ENCODE measurements at places on chromosomes 1 and 21.

- DNase-seq: no peak
These were observed 27.5 kb downstream of the SH3BGR start for GRCh38 chr21:39479164-39479813.

DNA sequence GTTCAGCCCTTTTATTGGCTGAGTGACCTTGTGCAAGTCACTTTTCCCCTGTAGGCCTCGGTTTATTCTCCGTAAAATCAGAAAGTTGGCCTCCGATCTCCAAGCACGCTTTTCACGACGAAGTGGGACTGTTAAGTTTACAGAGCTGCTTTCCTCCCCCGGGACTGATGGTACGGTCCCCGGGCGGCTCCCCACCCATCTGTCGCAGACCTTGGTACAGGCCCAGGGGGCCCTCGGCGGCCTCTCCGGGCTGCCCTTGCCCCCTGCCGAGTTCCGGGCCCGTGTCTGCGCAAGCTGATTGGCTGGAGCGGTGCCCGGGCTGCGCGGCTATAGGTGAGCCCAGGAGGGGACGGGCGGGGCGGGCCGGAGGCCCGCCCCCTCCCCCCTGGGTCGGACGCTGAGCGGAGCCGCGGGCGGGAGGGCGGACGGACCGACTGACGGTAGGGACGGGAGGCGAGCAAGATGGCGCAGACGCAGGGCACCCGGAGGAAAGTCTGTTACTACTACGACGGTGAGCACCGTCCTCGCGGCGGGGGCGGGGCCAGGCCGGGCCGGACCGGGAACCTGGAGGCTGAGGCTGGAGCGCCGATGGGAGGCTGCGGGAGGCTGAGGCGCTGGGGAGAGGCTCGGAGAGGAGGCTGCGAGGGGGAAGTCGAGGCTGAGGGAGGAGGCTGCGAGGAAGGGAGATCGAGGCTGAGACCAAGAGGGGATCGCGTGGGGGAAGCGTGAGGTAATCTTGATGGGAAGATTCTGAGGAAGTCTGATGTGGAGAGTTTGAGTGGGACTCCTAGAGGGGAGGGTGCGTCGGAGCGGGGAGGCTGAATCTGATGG, at the start of gene HDAC1:
TSS of gene HDAC1 (plus strand) at position 376 of the 831 bp plus-strand sequence. CDS start at position 463, 87 bp downstream.
- peak; percentile 91 for DNase-seq

DNA sequence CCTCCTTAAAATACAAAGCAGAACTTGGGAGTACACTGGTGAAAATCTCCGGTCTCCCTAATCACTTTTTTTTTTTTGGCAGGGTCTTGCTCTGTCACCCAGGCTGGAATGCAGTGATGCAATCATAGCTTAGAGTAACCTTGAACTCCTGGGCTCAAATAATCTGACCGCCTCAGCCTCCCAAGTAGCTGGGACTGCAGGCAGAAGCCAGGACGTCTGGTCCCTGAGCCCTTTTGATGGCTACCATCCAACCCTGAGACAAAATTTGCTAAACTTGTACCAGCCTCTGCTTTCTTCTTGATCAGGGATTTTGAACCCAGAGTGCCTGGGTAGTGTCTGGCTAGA, 4.1 kb downstream of the L1TD1 start:
- DNase-seq: no peak

- DNase-seq: no peak
These were observed 31.6 kb downstream of the RGS5 start for GRCh38 chr1:163170975-163171676.

- DNase-seq: no peak
These were observed 180.4 kb downstream of the FOXD2 start for GRCh38 chr1:47618222-47618720.

GRCh38 chr1:231722356-231722755, 95.8 kb downstream of the DISC1 start:
- no peak for DNase-seq

- no peak for DNase-seq
These were observed 3.2 kb downstream of the IFT25 start for GRCh38 chr1:53942127-53942957.

GRCh38 chr1:226884116-226884625, 13.8 kb downstream of the PSEN2 start:
- DNase-seq: no peak

DNA sequence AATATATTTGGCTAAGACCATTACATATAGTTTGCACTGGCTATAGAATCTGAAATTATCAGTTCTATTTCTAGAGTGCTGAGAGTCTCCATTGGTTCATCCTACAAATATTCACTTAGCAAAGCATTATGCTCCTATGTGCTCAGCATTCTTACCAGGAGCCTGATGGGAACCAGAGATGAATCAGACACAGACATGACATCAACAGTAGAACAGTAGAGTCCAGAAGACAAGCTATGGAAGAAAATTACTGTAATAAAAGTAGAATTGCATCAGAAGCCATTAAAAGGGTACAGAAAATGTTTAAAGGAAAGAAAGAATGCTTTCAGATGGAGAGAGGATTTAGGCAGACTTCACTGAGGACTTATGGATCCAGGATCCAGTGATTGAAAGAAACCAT, 271.7 kb upstream of the SNX7 start:
- DNase-seq: no peak

DNA sequence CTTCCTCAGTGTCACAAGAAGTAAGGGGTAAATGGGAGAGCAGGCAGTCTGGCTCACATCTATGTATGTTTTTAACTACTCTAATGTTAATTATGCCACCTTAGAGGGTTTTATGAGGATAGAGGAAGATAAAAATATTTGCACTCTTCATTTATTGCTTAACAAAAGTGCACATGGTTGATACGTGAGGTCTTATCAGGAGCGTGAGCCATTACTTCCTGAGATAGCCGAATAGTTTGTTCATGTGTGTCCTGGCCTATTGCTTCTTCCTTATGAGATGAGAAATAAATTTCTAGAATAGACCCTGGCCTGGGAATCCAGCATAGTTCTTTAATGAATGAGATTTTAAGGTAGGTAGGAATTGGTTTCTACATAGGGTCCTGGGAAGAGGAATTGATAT, 471.1 kb upstream of the B3GALT2 start:
- no peak for DNase-seq

DNA sequence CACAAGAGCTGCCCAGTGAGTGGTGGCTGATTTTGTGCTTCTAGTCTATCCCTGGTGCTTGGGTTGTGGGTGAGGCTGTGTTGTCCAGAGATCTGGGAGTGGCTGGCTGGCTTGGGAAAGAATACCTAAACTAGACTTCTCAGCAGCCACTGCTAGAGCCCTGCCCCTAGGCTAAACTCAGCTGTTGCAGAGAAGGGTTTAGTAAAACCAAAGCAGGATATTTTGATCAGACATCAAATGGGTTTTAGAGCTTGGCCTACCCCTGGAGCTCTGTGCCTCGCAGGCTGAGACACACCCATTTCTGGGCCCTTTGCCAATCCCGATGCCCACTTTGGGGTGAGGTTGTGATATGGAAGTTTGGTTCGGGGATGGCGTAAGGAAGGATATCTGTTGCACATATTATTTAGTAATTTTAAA, 88.5 kb downstream of the UCK2 start:
- DNase-seq: no peak

DNA sequence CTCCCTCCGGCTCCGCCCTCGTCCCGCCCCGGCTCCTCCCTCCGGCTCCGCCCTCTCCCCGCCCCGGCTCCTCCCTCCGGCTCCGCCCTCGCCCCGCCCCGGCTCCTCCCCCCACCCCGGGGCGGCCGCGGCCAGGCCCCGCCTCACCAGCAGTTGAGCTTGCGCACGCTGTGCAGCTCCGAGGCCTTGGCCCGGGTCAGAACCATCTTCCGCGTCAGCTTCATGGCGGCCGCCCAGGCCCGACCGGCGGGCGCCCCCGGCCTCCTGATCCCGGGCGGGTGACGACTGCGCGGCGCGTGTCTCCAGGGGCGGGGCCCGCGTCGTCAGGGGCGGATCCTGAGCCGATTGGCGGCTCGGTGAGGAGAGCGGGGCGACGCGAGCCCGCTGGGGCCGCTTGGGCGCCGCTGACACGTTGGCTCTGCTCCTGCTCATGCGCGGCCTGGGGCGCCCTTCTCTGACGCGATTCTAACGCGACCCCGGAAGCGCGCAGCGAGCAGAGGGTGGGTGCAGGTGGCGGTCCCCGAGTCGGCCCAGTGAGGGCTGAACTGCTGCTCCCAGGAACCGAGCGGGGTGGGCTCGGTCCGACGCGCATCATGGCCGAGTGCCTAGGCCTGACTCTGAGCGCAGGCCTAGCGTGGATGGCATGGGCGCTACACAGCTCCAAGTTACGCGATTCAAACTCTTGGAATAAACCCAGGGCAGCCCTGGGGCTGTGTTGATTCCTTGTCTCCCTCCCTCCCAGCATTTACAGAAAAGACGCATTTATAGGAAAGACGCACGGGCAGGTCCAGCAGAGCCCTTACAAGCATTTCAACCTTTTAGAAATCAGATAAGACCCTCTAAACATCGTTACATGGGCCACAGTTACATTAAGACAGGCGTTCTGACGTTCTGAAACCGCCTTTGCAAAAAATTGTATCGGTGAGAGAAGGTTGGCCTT, at the start of gene CFAP410:
TSS of gene CFAP410 (minus strand) at position 420 of the 940 bp plus-strand sequence. CDS start at position 224, 196 bp downstream.
- DNase-seq: peak; percentile 95

GRCh38 chr1:155126556-155127104, 1.0 kb upstream of the EFNA1 start:
- DNase-seq: peak; percentile 66

GRCh38 chr1:149934356-149934755, 2.3 kb downstream of the MTMR11 start:
- DNase-seq: no peak

DNA sequence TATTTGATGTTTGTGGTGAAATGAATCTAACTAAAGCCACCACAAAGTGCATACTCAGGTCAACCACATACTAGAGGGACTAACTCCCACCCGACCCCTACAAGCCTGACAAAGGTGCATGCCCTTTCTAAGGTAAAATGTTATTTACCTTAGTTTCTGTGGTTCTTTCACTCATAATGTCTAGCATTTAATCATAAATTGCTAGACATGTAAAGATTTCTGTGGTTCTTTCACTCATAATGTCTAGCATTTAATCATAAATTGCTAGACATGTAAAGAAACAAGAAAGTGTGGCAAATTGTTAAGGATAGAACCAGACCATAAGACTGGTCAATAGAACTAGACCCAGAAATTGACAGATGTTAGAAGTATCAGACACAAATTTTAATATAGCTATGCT, 193.0 kb upstream of the PBX1 start:
- DNase-seq: no peak

- no peak for DNase-seq
These were observed 31.6 kb downstream of the VWA5B1 start for GRCh38 chr1:20322081-20322824.

DNA sequence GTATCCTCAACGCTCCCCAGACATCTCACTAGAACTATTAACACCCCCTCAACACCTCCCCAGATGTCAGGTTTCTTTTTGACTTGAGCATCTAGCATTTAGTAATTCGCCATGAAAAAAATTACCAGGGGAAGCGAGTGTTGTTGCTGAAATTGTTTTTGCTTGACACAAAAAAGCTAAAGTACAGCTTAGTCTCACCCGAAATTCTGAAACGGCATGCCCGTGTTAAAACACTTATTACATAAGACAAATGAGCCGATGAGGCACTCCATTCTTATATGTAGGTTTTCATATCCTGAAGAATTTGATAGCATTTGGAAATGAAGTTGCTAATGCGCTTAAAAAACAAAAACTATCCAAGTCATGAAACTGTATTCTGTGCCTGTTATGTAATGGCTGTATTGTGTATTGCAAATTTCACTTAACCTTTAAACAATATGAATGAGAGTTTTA, 1.3 kb upstream of the NRIP1 start:
- DNase-seq: no peak

DNA sequence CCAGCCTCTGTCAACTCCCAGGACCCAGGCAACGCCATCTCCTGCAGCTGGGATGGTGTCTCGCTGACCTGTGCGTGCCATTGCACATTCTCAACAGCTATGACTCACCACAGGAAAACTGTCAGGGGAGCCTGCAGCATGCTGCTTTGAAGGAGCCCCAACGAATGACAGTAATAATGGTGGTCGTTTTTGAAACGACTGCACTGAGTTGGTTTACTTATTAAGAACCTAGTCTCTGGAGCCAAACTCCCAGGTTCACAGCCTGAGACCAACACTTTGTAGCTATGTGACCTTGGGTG, 21.6 kb downstream of the TCEA3 start:
- no peak for DNase-seq

- DNase-seq: peak; percentile 70
These were observed 34.8 kb downstream of the MX1 start for GRCh38 chr21:41460578-41461527.

GRCh38 chr1:114286960-114287359, 133.3 kb upstream of the SYT6 start:
- no peak for DNase-seq

DNA sequence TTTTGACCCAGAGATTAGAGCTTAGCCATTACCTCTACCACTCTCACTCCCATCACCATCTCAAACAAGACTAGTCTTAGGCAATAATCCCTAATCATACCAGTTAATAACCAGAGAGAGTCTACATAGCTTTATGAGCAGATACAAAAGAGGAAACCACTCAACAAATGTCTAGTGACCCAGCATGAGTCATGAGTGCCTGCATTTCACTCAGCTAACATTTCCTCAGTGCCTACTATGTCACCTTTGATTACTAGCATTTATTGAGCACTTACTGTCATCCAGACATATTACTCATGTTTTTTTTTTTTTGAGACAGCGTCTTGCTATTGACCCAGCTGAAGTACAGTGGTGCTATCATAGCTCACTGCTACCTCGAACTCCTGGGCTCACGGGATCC, 35.9 kb upstream of the GALNT2 start:
- no peak for DNase-seq

DNA sequence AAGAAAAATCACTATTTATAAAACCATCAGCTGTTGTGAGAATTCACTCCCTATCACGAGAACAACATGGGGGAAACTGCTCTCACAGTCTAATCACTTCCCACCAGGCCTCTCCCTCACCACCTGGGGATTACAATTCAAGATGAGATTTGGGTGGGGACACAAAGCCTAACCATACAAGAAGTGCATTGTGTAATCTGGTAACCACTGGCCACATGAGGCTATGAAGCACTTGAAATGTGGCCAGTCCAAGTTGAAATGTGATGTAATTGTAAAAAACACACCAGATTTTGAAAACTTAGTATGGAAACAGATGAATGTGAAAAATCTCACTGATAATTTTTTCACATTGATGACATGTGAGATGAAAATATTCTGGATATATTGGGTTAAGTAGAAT, 293.8 kb downstream of the TTLL7 start:
- no peak for DNase-seq

GRCh38 chr1:67997746-67998145, 52.7 kb downstream of the DIRAS3 start:
- DNase-seq: no peak

DNA sequence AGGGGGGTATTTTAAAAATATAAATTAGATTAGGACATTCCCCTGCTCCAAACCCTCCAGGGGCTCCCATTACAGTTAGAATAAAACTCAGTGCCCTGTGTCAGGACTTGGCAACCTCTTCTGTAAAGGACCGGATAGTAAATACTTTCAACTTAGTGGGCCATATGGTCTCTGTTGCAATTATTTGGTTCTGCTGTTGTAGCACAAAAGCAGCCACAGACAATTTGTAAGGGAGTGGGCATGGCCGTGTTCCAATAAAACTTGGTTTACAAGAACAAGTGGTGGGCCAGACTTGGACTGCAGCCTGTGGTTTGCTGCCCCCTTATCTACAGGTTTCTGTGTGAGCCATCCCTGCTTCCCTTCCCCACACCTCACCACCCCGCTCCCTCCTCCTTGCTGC, 92.0 kb downstream of the ACTL8 start:
- no peak for DNase-seq

GRCh38 chr1:43460988-43461693, 7.4 kb upstream of the HYI start:
- no peak for DNase-seq
